ENCODE measurements at places on chromosomes 5 and 9.

DNA sequence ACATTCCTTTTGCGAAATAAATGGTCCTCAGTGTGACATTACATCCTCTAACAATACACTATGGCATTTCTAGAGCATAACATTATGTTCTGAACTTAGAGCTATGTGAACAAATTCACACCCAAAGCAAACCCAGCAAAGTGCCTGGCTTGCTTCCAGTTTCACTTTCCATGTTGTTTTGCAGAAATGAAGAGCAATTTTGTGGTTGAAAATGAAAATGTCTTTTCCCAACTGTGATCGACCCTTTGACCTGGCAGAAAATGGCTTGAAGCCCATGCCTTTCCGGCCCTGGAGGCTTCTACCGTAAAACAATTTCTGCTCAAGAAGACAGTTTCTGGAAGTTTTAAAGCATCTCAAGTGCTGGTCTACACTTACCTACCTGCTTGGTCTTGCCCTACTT lies 344.7 kb upstream of the RGMB start:
- DNase-seq, result no peak

DNA sequence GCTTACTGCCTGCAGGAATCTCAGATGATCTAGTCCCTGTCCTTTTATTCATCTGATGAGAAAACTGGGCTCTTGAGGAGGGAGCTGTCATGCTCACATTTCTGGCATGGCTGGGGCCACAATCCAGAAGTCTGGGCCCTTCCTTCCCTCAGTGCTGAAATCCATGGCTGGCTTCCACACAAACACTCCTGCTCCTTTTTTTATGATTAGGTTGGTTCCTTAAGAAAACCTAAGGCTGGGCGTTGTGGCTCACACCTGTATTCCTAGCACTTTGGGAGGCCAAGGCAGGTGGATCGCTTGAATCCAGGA lies 1.3 kb downstream of the ACER2 start:
- DNase-seq, result no peak

DNA sequence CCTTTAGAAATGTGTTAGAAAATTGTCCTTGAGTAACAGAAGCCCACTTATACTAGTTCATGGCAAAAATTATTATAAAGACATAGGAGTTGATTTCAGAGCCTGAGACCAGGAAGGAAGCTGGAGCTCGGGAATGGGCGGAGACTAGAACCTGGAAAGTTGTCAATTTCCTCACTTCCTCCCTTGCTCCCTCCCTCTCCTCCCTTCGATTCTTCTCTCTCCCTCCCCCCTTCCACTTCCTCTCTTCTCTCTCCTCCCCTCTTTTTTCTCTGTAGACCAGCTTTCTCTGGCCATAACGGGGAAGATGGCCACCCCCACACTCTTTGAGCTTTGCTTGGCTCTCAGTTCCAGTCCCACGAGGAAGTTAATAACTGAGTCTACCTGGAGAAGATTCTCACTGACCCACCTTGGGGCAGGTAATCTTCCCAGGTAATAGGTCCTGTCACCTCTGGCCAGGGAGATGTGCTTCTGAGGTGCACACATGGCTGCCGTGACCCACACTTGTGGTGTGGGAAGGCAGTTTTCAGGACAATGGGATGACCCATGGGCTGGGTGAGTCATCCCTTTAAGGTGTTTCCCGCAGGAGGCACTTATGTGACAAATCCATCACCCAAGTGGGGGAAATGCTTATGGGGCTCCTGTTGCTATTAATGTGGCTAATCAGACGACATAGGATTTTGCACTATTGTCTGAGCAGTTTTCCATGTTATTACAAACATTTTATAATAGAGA lies 78.7 kb downstream of the HSPA4 start:
- no peak for DNase-seq

GRCh38 chr5:59222687-59223511 lies 640.0 kb downstream of the RAB3C start:
- no peak for DNase-seq

DNA sequence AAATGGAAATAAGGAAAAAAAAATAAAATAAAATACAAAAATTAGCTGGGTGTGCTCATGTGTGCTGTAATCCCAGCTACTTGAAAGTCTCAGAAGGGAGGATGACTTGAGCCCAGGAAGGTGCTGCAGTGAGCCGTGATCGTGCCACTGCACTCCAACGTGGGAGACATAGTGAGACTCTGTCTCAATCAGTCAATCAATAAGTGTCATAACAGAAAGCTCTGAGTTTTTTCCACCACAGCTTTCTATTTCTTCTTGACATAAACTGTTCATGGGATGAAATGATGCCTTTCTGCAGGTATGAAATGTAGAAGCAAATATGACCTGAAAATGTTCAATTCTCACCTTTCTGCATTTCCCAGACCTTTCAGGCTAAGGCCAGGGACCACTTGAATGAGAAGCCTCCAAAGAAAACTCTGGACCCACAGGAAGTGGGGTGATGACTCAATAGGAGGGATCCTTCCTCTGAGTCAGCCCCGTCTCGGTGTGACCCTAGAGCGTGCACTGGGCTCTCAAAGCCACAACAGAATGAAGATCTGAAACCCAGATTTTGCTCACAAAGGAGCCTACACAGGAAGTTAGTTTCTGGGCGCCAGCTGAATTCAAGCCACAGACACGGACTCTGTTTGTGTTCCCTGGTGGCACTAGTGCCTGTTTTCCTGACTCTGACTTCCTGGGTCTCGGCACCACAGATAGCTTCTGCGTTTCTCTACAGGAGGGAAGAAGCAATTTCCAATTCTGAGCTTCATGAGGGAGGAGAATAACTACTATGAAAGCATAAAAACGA lies 62.0 kb downstream of the ANKH start:
- DNase-seq, result peak; percentile 41

DNA sequence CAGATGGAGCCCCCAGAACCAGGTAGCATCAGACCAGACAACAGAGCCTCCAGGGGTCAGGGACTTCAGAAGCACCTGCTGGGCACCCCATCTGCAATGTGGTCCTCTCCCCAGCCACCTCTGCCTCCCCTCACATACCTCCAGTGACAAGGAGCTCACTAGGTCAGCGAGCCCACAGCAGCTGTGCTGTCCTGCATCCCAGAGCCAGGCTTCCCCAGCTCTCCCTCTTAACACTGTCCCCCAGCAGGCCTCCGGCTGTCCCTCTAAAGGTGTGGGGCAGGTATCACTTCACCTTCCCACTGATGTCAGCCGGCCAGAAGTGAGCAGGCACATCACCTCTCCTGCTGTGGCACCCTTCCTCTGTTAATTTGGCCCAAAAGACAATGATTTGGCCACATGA lies 83.6 kb downstream of the LMX1B start:
- no peak for DNase-seq

DNA sequence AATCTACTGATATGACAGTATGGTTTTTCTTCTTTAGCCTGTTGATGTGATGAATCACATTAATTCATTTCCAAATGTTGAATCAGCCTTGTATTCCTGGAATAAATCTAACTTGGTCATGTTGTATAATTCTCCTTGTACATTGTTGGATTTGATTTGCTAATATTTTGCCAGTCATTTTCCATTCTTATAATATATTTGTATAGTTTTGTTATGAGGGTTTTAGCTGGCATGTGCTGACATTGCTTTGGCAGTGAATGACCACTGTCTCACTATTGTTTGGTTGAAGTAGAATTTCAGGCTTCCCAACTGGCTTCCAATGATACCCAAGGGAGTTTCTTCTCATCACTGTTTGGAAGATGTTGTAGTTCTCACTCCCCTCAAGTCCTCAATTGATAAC lies 983.0 kb upstream of the PTPRD start:
- DNase-seq, result no peak

DNA sequence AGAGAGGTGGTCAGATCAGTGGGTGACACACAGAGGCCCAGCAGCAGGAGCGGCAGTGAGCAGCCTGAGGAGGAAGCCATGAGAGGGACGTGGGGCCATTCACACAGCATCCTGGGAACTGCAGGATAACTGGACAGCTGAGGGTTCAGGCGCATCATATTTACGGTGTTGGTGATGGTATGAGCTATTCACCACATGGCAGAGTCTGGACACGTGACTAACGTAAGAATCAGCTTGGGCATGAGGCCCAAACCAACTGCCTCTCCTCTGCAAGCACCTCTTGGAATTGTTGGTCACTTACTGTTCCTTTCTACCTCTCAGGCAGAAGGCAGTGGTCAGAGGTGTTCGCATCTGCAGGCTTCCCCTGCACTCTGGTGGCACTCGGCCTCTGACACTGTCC lies 141.1 kb downstream of the ENTREP1 start:
- no peak for DNase-seq

- DNase-seq, result no peak
Measured at GRCh38 chr9:136201609-136202453, 3.1 kb downstream of the LHX3 start.

DNA sequence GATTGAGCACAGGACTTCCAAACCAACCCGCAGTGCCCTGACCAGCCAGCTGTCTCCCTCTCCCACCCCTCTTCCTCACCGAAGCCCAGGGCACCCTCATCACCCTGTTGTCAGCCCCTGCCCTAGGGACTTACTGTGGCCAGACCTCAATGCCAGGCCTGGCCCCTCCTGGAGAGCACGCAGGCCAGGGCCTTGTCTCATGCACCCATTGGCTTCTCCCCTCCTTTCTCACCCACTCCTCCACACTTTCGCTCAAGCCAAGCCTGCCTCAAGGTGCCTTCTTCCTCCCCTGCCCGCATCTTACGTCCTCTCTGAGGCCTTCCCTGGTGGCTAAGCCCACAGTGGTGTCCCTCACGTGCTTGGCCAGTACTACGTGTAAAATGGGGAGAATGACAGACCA lies 33.3 kb upstream of the N4BP3 start:
- no peak for DNase-seq

DNA sequence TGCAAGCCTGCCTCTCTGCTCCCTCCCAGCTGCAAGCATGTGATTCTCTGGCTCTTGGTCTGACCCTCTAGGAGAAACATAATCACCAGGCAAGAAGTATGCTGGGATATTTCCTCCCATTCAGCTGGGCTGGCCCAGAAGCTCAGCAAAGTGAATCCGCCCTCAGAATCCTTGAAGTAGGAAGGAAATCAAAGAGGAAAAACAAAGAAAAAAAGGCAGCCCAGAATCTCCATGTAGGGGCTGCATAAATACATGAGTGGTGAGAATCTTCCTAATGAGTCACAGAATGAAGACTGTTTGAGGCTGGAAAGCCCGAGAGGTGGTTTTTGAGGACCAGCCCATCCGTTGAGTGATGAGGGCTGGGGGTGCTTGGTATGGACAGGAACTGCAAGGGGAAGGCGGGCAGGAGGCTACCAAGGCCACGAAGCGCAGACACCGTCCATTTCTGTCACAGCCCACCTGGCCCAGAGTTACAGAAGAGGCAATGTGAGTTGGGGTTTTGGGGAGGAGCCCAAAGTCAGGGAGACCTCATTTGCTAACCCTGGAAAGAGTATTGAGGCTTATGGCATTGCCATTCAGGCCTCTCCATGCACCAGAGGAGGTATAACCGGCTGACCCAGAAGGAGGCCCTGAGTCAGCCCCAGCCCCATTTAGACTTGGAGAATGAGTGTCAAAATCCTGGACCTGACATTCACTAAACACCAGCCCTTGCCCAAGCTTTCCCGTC lies 33.4 kb upstream of the TGFBR1 start:
- DNase-seq, result no peak

DNA sequence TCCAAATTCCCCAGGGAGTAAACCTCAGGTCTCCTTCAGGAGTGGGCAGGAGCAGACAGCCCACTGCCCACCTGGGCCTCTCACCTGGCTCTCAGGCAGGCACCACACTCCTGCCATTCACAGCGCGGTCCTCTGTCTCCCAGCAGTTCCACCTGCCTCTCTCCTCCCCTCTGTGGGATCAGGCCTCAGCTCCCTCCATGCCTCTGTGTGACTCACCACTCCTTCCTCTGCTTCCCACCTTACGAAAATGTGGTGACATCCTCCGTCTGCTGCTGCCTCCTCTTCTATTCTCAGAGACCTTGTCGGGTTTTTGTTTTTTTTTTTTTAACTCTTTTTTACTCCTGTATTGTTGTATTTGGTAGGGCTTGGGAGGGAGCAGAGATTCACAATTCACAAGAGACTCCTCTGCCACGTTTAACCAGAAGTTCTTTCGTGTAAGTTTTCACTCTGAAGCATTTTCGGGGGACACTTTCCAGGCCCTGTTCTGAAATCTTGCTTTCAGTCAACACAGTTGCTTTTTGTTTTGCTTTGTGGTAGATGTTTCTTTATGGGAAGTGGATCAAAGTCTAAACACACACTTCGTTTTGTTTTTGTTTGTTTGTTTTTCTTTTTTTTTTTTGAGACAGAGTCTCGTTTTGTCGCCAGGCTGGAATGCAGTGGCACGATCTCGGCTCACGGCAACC lies 21.1 kb upstream of the CDKN2AIPNL start:
- DNase-seq, result no peak

DNA sequence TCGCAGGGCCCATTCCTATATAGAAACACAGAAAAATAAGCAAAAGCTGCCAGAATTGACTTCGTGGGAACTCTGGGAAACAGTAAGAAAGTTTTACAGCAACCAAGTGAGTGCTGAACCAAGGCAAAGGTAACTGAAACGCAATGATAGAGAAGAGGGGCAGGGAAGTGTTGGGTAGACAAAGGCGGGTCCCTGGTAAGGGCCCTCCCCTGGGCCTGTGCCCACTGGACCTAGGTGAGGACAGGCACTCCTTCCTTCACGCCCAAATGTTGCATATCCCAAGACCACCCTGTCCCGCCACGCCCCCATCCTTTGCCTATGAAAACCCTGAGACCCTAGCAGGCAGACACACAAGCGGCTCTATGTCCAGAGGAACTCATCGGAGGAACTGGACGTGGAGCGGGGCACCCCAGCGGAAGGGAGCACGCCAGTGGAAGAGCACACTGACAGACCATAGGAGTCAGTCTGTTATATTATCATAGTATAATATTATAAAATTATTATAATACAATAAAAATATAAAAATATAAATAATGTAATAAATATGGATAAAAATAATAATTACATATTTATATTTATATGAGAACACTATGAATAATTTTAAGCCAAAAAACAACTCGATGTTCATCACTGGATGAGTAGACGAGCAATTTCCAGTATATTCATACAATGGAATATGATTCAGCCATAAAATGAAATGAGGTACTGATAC lies 27.9 kb downstream of the CDKN2A start:
- no peak for DNase-seq

DNA sequence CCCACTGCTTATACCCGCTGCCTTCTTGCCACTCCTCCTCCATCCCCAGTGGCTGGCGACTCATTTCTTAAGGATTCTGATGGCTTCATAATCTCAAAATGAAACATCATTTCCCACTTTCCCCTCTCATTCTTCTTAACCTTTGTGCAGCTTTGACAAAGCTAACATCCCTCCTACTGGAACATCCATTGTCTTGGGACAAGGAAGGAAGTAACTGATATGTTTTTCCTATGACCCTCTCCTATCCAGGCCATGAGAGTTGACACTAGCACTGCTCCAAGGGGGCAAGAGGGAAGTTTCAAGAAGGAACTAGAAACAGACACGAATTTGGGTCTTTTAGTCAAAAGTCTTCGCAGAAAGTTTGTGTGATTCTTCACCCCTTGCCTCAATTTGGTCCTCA lies 71.7 kb upstream of the SNX2 start:
- no peak for DNase-seq

DNA sequence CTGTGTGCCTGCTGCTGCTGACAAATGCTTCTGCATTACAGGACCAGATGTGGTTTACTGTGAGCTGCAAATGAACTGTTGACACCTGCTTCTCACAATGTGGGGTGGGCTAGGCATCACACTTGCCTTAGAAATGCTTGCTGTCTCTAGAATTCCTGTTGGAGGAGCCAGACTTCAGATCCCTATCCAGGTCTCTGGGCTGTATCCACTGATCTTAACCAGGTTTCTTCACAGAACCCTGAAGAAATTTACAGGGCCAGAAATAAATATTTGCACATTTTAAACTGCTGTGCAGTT lies 255.4 kb downstream of the FAM114A2 start:
- DNase-seq, result no peak

- no peak for DNase-seq
Measured at GRCh38 chr5:132233081-132233480, 5.4 kb upstream of the P4HA2 start.

GRCh38 chr5:153974131-153974812 lies 64.4 kb downstream of the FAM114A2 start:
- peak; percentile 7 for DNase-seq

All from caudate nucleus (tissue), 63 donors.